ENCODE measurements at places on chromosomes 4 and X.

DNA sequence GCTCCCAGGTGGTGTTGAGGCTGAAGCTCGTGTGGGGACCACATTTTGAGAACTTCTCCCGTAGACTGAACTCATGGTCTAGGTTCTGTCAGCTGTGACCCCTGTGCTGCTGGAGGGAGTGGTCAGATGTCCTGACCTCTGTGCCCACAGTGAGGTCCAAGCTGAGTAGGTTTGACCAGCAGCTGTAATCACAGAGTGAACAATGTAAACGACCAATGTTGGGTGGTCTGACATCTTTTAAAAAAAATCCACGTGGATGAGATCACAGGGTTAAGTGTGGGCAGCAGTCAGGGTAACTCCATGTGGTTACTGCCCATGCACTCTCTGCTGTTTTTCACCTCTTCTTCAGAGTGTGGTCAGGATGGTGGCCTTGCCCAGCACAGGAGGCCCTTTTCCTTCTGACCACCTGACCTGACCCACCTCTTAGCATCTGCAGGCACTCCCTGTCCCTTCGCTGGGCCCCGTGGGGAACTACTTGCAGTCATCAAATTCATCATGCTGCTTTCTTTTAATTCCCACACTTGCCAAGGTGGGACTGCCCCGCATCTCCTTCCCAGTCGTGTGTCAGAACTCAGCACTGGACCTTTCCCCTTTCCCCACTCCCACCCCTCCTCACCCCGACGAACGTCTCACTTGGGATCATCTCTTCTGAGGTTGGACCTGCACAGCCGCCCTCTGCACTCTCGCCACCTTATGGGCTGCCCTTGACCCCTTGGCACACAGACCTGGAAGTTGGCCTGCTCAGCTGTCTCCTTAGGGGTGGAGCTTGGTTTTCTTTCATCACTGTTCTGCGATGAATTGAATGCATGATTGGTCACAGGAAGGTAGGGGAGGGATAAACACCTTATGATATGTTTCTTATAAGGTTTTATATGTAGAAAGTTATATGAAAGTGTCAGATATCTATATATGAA, 120.1 kb downstream of the PTTG2 start:
- no peaks in the 10 kb centered on the region for H3K27me3 ChIP-seq
- H3K4me3 ChIP-seq, result no peak overlapping the region
- H3K36me3 ChIP-seq, result no peaks in the 10 kb centered on the region
- H3K4me1 ChIP-seq, result no peaks in the 10 kb centered on the region
- no peak for DNase-seq

DNA sequence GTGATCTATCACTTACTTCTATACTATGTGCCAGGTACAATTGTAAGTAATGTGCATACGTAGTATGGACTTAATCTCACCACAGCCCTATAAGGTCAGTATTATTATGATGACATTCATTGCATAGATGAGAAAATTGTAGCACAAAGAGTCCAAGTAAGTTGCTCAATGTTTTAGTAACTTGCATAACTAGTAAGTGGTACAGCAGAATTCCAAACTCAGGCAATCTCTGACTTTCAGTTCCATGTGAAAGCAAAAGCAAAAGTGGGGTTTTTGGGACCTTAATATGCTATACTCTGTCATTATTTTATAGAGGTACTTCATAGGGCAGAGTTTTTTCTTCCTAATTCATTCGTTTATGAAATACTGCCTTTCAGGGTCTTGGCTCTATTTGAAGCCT, 188.8 kb upstream of the VEGFC start:
- H3K36me3 ChIP-seq, result no peaks in the 10 kb centered on the region
- H3K27me3 ChIP-seq, result no peaks in the 10 kb centered on the region
- H3K4me3 ChIP-seq, result no peak overlapping the region
- no peaks in the 10 kb centered on the region for H3K4me1 ChIP-seq
- peak; percentile 54 for DNase-seq
- H3K27ac ChIP-seq, result peak overlapping the region; percentile 2

DNA sequence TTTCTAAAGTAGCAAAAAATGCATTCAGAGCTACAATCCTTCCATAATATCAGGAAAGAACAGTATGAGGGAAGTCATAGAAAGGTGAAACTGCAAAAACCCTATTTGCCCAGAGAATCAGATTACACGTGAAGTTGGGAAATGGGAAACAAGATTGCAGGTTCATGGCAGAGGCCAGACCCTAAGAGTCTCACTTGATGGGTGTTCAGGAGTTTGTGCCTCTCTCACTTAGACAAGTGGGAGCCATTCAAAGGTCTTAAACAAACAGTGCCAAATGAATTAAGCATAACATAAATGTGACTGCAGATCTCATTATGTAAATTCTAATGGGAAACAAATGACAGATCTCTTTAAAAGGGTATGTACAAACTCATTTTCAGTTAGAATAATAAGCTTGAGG, 91.6 kb downstream of the ARAP2 start:
- H3K27ac ChIP-seq, result no peak overlapping the region
- H3K36me3 ChIP-seq, result peaks cover 9% of the 10 kb centered on the region
- no peaks in the 10 kb centered on the region for H3K27me3 ChIP-seq
- H3K4me1 ChIP-seq, result no peaks in the 10 kb centered on the region

GRCh38 chr4:74133786-74134499, 24.0 kb upstream of the MTHFD2L start:
- H3K4me1 ChIP-seq, result no peaks in the 10 kb centered on the region
- no peak overlapping the region for H3K27ac ChIP-seq
- no peaks in the 10 kb centered on the region for H3K36me3 ChIP-seq

GRCh38 chr4:82903737-82904136, 3.2 kb downstream of the THAP9 start:
- H3K4me3 ChIP-seq, result no peak overlapping the region
- no peak overlapping the region for H3K27ac ChIP-seq
- peaks cover 8% of the 10 kb centered on the region for H3K36me3 ChIP-seq
- peaks cover 20% of the 10 kb centered on the region for H3K4me1 ChIP-seq
- DNase-seq, result no peak

DNA sequence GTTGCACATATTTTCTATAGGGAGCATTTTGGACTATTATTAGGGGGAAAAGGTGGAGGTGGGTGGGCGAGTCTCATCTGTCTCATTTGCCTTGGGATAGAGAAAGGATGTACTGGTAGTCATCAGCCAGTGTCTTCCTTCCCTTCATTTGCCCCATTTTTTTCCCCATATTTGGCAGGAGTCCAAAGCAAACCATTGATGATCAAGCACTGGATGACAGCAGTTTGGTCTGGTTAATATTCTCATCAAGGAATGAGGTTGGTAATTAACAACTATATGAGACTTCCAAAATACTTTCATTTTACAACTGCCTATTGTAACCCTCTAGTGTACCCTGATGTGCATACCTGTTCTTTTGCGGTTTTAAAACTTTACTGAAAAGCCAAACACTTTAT, 22.6 kb upstream of the IGFBP7 start:
- H3K27ac ChIP-seq, result no peak overlapping the region
- H3K4me1 ChIP-seq, result no peaks in the 10 kb centered on the region
- no peaks in the 10 kb centered on the region for H3K36me3 ChIP-seq
- H3K4me3 ChIP-seq, result no peak overlapping the region
- no peak for DNase-seq

DNA sequence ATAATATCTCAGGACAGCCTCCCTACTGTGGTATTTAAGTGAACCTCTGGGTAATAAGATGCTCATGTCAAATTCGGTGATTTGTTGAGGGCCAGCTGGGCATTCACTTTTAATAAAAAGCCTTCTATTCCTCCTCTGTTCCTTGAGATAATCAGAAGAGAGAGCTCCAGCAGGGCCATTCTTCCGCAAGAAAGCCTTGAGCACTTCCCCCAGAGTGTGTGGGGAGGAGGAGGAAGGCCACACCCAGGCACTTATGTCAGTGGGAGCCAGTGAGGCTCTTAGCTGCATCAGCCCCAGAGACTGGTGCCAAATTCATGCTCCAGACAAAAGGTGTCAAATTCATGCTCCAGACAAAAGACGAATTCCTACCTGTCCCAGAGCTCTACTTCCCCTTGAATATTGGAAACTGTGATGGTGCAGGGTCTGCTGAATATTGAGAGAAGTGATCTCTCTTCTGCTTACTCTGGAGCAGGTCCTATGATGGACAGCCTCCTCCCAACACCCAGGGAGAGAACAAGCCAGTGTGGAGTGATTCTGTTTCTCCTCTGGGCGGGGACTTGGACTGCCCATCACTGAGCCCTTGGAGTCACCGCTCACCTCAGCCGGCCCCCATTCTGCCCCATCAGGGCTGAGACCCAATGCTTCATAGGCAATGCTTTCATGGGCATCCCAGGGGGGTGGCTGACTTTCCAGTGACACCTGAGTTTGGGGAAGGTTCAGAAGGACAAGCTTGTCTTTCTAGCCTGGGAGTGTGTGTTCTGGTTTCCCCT, 68.1 kb downstream of the FHDC1 start:
- H3K4me1 ChIP-seq, result no peaks in the 10 kb centered on the region
- no peak for DNase-seq
- H3K27me3 ChIP-seq, result no peaks in the 10 kb centered on the region

- no peak overlapping the region for H3K4me3 ChIP-seq
- H3K27me3 ChIP-seq, result no peaks in the 10 kb centered on the region
- no peaks in the 10 kb centered on the region for H3K4me1 ChIP-seq
- H3K36me3 ChIP-seq, result no peaks in the 10 kb centered on the region
Measured at GRCh38 chrX:120334151-120334550, 22.9 kb upstream of the TMEM255A start.

DNA sequence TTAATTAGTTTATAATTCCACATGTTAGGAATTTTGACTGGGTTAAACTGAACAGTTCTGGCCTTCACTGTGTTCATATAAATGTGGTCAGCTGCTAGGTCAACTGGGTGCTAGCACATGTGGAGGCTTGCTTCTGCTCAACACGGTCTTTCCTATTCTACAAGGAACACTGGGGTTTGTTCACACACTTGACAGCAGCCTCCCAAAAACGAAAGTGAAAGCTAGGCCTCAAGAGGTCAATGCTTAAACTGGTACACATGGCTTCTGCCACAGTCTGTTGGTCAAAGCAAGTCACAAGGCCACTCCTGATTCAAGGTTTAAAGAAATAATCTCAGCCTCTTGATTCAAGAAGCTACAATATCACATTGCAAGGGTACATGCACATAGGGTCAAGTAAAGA, 126.5 kb downstream of the QDPR start:
- H3K27me3 ChIP-seq, result no peaks in the 10 kb centered on the region
- H3K36me3 ChIP-seq, result no peaks in the 10 kb centered on the region
- no peaks in the 10 kb centered on the region for H3K4me1 ChIP-seq
- no peak overlapping the region for H3K4me3 ChIP-seq

- no peaks in the 10 kb centered on the region for H3K27me3 ChIP-seq
- no peak overlapping the region for H3K27ac ChIP-seq
- DNase-seq, result no peak
- H3K4me1 ChIP-seq, result no peaks in the 10 kb centered on the region
- no peaks in the 10 kb centered on the region for H3K36me3 ChIP-seq
- no peak overlapping the region for H3K4me3 ChIP-seq
Measured at GRCh38 chr4:126446917-126447316, 1132.2 kb downstream of the FAT4 start.

- no peaks in the 10 kb centered on the region for H3K4me1 ChIP-seq
- H3K27ac ChIP-seq, result no peak overlapping the region
- no peak overlapping the region for H3K4me3 ChIP-seq
- H3K27me3 ChIP-seq, result no peaks in the 10 kb centered on the region
Measured at GRCh38 chrX:37943554-37944344, 62.6 kb upstream of the SYTL5 start.

GRCh38 chr4:169070071-169070894, 60.2 kb upstream of the CBR4 start:
- DNase-seq, result no peak
- H3K27ac ChIP-seq, result peak overlapping the region; percentile 72
- H3K4me1 ChIP-seq, result no peaks in the 10 kb centered on the region

DNA sequence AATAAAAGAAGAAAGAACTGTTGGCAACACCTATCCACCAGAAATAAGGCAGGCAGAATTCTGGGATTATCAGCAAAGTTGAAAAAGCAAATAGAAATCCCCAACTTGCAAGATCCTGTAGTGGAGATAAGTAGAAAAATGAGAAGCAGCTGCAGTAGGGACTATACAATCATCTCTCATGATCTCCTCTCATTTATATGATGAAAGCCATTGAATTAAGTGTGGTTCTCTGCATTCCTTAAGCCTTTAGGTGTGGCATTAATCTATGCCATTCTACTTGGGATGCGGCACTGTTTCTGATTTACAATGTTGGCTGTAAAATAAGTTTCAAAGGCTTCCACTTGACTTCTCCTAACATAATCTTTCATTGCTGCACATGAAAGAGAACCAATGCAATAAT, 869.8 kb downstream of the TRAM1L1 start:
- no peaks in the 10 kb centered on the region for H3K36me3 ChIP-seq
- H3K4me1 ChIP-seq, result no peaks in the 10 kb centered on the region
- H3K27me3 ChIP-seq, result no peaks in the 10 kb centered on the region
- no peak for DNase-seq
- no peak overlapping the region for H3K27ac ChIP-seq
- no peak overlapping the region for H3K4me3 ChIP-seq

GRCh38 chr4:55973650-55974049, 24.9 kb downstream of the CEP135 start:
- no peaks in the 10 kb centered on the region for H3K36me3 ChIP-seq
- H3K4me1 ChIP-seq, result no peaks in the 10 kb centered on the region
- H3K27ac ChIP-seq, result no peak overlapping the region
- DNase-seq, result no peak

DNA sequence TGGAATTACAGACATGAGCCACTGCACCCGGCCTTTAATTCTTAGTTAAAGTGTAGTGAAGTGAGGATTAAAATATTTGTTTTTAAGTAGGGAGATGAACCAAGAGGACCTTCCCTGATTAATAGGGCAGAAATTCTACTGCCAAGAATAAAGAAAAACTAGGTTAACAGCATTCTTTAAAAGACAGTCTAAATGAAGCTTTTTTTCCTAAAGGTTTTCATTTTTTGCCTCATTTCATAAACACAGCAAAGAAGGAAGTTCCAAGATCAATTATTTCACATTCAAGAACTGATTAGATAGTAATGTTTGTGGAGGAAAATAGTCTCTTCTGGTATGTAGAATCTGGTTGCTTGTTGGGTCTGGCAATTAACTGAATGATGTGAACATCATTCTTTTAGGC, 112.1 kb upstream of the ARSJ start:
- no peak for DNase-seq
- H3K27ac ChIP-seq, result no peak overlapping the region
- no peak overlapping the region for H3K4me3 ChIP-seq
- no peaks in the 10 kb centered on the region for H3K4me1 ChIP-seq
- H3K27me3 ChIP-seq, result no peaks in the 10 kb centered on the region

GRCh38 chrX:136616987-136617685, 30.8 kb upstream of the CD40LG start:
- no peak overlapping the region for H3K4me3 ChIP-seq
- H3K36me3 ChIP-seq, result no peaks in the 10 kb centered on the region
- H3K4me1 ChIP-seq, result no peaks in the 10 kb centered on the region
- H3K27ac ChIP-seq, result no peak overlapping the region
- DNase-seq, result no peak

- H3K4me1 ChIP-seq, result no peaks in the 10 kb centered on the region
- no peaks in the 10 kb centered on the region for H3K27me3 ChIP-seq
- no peak overlapping the region for H3K4me3 ChIP-seq
- DNase-seq, result no peak
Measured at GRCh38 chr4:40547789-40548132, 81.9 kb downstream of the RBM47 start.
